ENCODE measurements at places on chromosomes 2 and 18.

GRCh38 chr18:14908541-14908940 is 160.6 kb downstream of the ANKRD30B start:
- DNase-seq: no peak

- DNase-seq: no peak
Observed at GRCh38 chr2:112216167-112216566, 38.7 kb downstream of the ZC3H8 start.

DNA sequence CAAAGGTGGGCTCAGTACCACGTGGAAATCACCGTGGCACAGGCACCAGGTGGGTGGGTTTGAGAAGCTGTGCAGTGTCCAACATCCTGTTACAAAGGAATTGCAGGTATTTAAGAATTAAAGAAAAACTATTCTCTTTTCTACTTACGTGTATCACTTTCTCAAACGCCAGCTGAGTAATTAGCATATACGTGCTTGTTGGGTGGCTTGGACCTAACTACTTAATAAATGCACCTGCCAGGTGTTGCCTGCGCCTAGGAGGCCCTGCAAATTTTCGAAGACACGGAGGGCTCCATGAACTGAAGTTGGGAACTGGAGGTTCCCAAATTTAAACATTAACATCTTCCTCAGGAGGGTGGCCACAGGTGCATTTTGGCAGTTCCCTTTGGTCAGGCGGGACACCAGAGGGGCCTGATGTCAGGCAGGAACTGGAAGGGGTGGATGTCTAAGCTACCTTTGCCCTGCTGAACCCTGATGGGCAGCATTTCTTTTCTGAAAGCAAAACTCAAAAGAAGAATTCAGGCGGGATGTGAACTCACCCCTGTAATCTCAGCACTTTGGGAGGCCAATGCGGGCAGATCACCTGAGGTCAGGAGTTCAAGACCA is 84.8 kb downstream of the HS6ST1 start:
- no peak for DNase-seq

- peak; percentile 15 for DNase-seq
Observed at GRCh38 chr2:203225423-203226039, 13.3 kb upstream of the CYP20A1 start.

- DNase-seq: peak; percentile 84
Observed at GRCh38 chr2:158731386-158731785, 63.7 kb upstream of the DAPL1 start.

DNA sequence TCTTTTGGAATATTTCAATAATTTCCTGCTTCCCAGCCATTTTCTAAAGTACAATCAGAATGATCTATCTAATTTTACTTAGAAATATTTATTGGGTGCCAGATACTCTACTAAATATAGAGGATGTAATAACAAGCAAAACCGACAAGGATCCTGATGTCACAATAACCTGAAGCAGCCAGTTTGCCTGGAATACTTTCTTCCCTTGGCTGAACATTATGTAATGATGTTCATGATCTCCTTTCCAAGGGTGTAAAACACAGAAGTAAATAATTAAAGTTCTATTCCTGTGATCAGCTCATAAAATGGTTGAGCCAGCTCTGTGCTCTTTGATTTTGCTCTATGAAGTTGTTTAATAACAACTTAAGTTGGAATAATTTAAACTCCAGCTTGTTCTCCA is 2.6 kb upstream of the MRPL19 start:
- DNase-seq: no peak

- DNase-seq: no peak
Observed at GRCh38 chr2:55051026-55051866, 995 bp upstream of the RTN4 start.

All from NCI-H1694 treated with DMSO at 0.1 percent for 48 hours (cell line).